Activated CD4-positive, alpha-beta T cell treated with anti-CD3 and anti-CD28 coated beads, Interleukin-2, amount 10 ng/mL, durations not matched to agents 7 days and 5 days (primary cell): ENCODE measurements at places on chromosomes 5 and 9.

DNA sequence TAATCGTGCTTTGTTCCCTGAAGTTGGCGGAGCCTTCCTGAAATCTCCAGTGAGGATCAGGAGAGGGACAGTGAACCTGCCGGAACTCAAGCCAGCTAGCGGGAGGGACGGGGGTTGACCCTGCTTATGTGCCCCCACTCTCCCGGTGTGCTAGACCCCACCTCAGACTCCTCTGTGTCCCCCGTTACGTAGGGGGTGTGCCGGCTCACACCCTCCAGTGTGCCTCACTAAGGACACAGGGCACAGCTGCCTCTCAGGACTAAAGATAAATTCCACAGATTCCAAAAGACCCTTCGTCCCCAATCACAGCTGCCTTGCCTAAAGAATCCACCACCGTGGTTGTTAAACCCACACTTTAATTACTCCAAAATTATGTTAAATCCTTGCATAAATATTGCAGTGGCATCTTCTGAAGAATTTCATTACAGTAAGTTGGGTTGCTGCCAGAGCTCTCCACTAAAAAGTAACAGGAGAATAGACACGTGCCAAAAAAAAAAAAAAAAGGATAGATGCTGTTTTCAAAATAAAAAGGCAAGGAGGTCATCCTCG lies 73.7 kb downstream of the GTF3C4 start:
- DNase-seq = no peak

DNA sequence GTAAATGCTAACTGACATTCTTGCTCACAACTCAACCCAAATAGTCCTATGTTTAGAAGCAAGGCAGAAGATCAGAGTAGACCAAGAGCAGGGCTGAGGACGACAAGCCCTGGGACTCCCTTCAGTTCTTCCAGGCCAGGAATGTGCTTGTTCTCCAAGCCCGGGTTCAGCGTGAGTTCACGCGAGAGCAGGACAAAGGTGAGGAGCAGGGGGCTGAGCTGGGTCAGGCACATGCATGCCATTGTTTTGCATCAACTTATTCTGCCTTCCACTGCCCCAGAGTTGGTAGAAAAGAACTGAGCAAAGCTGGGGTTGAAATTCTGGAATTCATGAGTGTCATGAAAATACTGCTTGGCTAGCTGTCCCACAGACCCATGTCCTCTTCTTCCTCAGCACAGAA lies 206.5 kb downstream of the PAX5 start:
- DNase-seq = no peak

DNA sequence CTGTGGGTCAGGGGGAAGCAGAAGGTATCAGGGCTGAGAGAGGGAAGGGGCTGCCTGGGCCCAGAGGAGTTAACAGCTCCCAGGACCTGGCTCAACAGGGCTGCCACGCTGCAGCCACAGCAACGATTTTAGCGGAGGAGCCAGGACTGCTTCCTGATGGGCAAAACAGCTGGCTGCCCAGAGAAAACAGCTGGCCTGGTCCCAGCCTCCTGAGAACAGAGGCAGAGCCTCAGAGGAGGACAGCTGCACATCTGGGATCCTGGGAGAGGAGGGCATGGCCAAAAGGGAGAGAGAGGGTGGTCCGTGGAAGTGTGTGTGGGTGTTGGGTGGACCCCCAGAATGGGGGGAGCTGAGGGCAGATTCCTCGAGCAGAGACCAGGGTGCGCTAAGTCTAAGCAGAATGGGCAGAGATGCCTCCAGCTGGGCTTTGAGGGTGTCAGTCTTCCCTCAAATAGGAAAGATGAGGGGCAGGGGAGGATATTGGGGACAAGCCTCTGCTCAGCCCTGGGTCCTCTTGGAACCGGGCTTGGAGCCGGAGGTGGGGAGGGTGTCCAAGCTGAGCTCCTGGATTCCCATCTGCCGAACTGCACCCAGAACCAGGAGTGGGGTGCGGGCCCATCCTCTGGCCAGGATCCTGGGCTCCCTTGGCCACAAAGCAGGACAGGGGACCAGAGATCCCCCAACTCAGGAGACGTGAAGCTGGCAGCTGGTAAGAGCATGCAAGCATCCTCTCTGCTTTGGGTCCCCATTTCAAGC lies 9.1 kb upstream of the CERCAM start:
- DNase-seq = no peak

DNA sequence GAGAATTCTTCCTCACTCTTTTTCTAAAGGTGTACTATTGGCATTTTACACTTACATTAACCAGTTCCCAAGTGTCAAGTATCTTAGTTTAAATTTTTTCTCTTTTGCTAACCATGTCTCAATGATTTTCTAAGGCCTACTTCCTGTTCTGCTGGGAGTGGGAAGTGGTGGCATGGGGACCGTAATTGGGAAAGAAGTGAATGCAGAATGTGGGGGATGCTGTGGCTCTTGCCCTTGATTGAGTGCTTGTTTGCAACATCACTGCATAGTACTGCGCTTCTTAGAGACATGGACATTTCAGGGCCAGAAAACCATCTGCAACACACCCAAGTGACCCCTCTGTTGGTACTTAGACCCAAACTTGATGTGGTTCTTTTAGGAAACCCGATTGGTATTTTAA lies 32.8 kb downstream of the MRRF start:
- DNase-seq = no peak

DNA sequence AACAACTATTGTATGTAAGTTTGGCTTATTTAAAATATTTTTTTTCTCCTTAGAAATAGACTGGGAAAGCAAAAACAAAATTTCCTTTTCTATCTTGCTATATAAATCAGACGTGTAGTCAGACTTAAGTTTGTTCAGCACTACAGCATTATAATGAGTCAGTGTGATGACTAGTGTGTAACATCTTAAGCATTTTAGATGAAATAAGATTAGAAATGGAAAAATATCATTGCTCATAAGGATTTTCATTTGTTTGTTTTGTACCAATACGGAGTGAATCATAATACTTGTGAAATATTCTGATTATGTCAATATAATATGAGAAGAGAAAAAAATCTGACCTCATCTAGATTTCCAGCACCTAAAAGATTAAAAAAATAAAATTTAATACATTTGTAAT lies 64.7 kb upstream of the RICTOR start:
- no peak for DNase-seq

GRCh38 chr5:157085930-157086329 lies 22.9 kb downstream of the HAVCR2 start:
- no peak for DNase-seq

- DNase-seq = peak; percentile 63
Measured at GRCh38 chr5:1011226-1011631, 2.6 kb downstream of the NKD2 start.

GRCh38 chr5:87242242-87242641 lies 25.4 kb upstream of the RASA1 start:
- no peak for DNase-seq

DNA sequence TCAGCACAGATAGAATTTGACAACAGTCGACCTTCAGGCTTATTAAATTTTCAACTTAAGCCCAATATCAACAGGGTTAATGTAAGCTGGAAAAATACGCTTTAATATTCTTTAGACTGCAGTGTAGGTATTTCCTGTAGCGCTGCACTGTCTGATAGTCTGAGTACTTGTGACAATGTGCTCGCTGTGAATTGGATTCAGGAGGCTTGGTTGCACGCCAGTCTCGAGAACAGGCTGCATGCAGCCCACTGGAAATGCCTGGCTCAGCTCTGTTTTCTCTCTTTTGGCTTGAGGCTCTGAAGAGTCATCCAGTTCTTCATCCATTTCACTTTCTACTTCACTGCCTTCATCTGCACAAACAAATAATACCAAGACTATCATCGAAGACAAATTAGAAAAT lies 300.9 kb downstream of the RFX3 start:
- DNase-seq = no peak

GRCh38 chr5:127011153-127011552 lies 19.2 kb downstream of the MARCHF3 start:
- no peak for DNase-seq

DNA sequence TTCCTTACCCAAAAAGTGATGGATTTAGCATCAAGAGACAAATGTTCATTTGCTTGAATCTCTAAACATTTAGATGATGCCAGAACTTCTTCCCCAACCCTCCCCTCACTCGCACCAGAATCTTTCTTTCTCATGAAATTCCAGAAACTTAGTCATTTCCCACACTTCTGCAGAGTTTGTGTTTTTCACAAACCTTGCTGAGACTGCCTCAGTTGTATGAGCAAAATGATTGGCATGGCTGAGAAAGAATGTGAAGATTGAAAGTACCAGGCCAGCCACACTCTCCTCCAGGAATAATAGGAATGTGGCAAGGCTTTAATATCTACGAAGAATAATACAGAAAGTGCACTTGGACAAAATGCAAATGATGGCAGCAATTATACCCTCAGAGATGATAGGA lies 428.3 kb upstream of the CDH6 start:
- no peak for DNase-seq

DNA sequence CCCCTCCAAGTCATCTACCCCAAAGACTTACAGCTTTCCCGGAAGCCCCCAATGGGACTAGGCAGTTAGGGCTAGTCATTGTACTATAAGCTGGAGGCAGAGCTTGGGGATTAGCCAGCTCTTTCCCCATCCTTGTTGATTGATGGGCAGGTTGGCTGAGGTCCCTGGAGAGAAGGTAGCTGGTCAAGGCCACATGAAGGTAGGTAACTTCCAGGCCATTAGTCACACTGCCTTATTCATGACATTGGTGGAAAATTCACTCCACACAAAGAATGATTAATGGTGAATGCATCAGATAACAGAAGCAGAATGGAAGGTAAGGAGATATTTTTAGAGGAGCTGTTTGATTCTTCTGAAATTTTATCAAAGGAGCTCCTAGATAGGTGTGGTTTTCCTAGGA lies 49.5 kb upstream of the TGFBR1 start:
- DNase-seq = no peak

DNA sequence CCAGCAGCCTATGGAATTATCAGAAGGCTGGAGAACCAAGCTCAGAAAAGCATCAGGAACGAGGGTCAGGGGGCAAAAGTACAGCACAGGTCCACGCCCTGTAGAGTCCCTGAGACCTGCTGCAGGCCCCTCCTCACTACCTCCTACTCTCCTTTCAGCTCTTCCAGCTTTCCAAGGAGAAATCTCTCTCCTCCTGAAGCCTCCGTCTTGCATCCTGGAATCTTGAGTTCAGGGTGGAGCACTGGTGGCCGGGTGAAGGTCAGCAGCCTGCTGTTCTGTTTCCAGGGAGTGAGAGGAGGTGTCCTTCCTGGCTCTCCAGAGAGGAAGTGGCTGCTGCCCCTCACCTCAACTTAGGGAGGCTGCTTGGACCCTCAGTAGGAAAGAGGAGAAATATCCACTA lies 342.3 kb downstream of the ZSWIM6 start:
- DNase-seq = no peak

DNA sequence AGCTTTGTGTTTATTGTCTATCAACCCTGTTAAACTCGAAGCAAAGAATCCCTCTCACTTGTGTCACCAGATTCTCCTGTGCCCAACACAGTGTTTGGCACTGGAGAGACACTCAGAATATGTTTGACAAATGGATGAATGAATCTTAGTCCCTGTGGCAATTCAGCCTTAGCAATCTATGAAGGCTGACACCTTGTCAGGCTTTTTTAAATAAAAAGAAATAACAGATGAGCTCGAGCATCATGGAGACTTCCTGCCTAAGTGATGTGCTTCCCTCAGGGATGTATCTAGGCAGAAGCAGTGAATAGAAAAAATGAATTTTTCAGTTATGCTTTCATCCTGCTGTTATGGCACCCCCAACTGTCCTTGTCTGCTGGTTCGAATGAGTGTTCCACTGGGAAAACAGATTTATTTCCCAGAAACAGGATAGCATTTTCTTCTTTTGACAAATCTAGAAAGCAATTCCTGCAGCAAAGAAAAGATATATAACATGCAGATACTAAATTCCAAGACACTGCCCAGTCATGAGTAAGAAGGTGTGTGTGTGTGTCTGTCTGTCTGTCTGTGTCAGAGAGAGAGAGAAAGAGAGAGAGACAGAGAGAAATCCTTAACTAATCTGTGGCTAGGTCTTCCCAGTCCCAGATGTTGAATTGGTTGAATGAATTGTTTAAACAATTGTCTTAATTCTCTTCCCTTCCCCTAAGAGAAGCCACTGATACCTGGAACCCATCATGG lies 16.7 kb downstream of the MAMDC2 start:
- no peak for DNase-seq

DNA sequence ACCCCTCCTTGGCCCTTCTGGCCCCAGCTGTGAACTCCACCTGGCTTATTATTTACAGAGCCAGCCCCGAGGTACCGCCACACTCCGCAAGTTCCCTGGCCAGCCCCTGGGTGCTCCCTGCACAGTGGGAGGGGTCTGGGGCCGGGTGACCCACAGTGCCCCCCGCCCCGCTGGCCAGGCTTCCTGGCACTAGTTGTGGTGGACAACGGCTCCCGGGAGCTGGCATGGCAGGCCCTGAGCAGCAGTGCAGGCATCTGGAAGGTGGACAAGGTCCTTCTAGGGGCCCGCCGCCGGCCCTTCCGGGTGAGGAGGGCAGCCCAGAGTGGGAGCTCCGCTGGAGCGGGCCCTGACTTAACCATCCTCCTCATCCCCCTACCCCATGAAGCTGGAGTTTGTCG lies 3.9 kb downstream of the MAMDC4 start:
- DNase-seq = no peak

GRCh38 chr5:27007121-27007520 lies 31.3 kb downstream of the CDH9 start:
- DNase-seq = no peak

GRCh38 chr9:3181049-3181953 lies 337.4 kb upstream of the PUM3 start:
- DNase-seq = peak; percentile 45

GRCh38 chr5:57871496-57871895 lies 388.9 kb upstream of the ACTBL2 start:
- DNase-seq = no peak

- no peak for DNase-seq
Measured at GRCh38 chr5:41325074-41325473, 111.7 kb upstream of the C6 start.

- DNase-seq = no peak
Measured at GRCh38 chr5:149387982-149388381, 8.9 kb upstream of the IL17B start.

DNA sequence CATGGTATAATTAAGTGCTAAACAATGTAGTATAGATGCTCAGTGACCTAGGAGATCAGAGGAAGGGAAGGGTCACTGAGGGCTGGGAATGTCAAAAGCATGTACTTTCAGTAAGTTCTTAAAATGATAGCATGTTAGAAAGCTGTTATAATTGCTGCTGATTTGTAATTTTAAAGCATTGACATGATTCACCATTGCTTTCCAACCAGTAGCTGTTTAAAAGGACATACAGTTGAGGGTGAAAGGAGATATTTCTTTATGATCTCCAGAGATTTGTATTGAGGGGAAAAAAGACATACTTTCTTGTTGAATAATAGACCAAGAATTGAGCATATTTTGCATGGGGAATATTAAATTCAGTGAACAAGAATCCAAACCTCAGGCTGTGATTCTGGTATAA lies 1.2 kb upstream of the SLC1A3 start:
- no peak for DNase-seq
